ENCODE measurements at places on chromosomes 11 and 22.

- DNase-seq: no peak
These were observed 151.6 kb upstream of the NAV2 start for GRCh38 chr11:19561011-19561410.

DNA sequence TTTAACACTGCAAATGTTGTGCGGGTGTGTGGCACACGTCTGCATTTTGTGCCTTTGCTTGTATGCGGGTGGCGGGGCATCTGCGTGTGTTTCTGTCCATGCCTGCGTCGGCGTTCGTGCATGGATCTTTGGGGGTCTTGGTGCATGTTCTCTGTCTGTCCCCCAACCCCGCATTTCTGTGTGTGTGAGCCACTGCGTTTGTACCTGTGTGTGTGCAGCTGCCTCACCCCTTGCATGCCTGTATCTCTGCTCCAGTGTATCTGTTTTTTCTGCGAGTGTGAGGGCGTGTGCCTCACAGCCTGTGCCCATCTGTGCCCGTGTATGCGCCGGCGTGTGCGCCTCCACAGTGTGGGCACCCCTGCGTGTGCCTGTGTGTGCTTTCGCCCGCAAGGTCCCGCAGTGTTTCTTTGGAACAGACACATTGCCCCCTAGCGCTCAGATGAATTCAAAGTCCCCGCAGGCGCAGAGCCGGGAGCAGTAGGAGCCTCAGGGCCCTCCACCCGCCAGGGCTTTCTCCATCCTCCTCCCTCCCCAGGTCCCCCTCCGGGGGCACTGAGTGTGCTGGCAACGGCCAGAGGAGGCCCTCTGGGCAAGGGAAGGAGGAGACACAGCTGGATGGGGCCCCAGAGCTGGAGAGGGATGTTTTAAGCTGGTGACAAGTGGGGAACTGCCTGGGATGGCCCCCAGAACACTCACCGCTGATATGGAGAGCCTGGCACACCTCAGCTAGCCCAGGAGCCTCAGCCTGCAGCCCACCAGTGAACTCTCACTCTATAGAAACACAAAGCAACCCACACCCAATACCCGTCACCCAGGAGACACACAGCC is 3.1 kb upstream of the MN1 start:
- peak; percentile 64 for DNase-seq

DNA sequence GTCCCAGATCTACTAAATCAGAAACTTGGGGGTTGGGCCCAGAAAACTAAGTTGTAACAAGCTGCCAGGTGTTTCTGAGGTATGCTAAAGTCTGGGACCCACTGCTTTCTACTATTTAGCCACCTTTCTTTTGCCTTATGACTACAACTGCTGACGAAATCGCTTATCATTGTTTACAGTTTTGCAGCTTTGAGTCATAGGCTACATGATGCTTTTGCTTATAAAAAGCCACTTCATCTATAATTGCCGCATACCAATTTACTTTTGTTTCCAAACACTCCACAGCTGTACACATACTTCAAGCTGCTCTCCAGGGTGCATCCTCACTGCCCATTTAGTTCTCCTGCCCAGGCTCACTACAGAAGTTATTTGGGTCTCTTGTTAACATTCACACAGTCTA is 144.7 kb downstream of the ENTHD1 start:
- DNase-seq: no peak

GRCh38 chr22:35882211-35883030 is 146.2 kb downstream of the RBFOX2 start:
- DNase-seq: no peak
